ENCODE measurements at places on chromosomes 7 and 10. TPM values are rescaled to one million over a fixed set of nuclear protein-coding genes. Genes with fewer than 3 reads are reported as not detected.

Gene LFNG
- 22.3 TPM for total RNA-seq

Gene OR6B1
- total RNA-seq = not detected

Gene CABCOCO1
- not detected for total RNA-seq

Gene NRAP
- not detected for total RNA-seq

Gene PDCD4
- total RNA-seq = 342 TPM

Gene H2BK1
- total RNA-seq = not detected

- DNase-seq = no peak
These were observed 37.7 kb downstream of the PPP1R17 start for GRCh38 chr7:31724696-31725095.

- DNase-seq = no peak
These were observed 387 bp downstream of the EPHA1 start for GRCh38 chr7:143408252-143408685.

DNA sequence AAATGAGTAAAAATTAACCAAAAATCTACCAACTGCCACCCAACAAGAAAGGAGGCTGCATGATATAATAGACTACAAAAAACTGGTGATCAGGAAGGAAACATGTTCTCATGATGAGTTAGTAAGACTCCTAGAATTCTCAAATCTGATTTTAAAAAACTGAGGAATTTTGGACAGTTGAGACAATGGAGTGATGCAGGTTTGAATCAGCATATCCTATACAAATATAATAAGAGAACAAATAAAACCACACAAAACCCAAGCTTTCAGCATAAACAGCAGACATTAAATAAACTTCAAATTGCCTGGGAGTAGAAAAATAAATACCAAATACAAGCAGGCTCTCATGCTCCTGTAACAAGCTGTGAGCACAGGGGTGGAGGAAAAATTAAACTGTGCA lies 57.8 kb downstream of the SLC25A40 start:
- DNase-seq = no peak

- no peak for DNase-seq
These were observed 50.6 kb upstream of the ZC3HAV1 start for GRCh38 chr7:139159900-139160675.

DNA sequence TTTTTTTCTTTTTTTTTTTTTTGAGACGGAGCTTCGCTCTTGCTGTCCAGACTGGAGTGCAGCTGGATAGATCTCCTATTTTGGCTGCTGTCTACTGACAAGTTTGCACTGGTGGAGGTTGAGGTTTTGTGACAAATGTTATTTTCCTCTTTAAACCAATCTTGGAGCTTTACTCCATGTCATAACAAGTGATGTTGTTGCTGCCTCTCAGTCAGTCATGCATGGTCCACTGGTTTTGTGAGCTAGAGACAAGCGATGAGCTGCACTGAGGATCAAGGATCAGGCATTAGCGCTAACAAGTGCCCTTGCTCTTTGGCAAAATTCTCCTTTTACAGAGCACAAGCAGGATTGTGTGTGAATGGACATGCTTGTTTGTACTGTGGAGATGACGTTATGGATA lies 805 bp upstream of the WDFY4 start:
- DNase-seq = peak; percentile 69

DNA sequence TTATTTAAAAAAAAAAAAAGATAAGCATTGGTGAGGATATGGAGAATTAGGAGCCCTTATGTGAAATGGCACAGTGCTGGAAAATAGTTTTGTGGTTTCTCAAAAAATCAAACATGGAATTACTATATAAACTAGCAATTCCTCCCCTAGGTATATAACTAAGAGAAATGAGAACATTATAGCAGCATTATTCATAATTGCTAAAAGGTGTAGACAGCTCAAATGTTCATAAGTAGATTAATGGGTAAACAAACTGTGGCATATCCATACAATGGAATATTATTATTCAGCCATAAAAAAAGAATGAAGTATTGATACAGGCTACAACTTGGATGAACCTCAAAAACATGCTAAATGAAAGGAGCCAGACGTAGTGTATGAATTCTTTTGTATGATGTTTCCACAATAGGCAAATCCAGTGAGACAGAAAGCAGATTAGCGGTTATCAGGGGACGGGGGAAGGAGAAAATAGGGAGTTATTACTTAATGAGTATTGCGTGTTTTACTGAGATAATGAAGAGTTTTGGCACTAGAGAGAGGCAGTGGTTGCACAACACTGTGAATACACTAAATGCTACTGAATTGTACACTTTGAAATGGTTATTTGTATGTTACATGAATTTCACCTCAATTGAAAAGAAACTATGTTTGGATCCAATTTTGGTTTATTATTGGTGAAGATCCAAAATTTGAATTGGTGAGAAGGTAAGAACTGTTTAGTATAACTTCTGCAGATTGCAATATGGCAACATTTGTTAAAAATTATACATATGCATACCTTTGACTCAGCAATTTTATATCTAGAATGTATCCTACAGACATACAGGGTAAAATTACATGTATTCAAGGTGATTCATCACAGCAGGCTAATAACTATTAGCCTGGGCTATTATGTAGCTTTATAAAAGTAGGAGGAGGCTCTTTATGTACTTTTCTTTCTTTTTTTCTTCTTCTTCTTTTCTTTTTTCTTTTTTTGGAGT lies 69.7 kb downstream of the VCL start:
- DNase-seq = no peak

DNA sequence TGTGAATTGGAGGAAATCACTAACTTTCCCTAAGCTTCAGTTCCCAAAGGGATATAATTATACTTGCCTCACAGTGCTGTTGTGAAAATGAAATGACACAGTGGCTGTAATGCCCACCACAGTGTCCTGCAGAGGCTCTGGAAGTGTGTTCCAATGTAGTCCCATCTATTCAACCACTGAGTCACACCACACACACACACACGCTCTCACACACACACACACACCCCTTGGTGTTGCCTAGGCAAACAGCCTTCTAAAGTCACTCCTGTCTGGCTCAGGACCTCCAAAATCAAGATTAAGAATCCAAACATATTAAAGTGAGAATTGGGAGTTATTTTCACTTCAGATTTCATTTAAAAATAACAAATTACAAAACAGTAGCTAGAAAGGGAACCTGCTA lies 73.3 kb downstream of the NRCAM start:
- no peak for DNase-seq

DNA sequence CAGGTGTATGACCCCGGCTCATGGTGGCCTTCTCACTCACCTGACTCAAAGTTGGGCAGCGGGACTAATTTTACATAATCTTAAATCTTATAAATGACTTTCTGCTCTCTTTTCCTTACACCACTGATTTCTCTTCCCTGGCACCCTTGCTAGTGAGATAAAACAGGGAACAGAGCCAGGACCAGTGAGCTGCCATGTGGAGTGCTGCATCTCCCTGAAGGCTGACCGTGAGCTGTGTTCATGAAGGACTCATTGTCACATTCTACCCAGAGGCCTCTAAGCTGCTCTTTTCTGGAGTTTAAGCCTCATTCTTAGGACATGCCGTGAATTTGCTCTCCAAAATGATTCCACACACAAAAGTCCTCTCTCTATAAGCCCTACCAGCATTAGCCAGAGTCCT lies 762.3 kb downstream of the AUTS2 start:
- no peak for DNase-seq

GRCh38 chr7:17983221-17984062 lies 43.1 kb upstream of the SNX13 start:
- DNase-seq = no peak

DNA sequence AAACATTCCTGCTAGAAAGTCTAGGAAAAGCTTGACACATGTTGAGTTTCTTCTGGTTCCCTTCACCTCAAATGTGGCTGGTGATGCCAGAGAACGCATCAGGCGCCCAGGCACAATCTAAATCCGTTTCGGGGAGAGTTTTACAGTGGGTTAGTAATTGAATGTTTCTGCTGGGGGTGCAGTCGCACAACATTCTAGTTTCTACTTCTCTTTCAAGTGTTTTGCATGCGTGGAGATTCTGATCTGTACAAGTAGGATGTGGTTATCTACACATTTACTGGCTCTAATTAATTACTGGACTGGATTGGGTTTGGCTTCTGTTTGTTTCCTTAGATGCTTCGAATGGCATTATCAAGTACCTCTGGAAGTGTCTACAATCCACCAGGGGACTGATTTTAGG lies 173.8 kb downstream of the TMEM26 start:
- no peak for DNase-seq

DNA sequence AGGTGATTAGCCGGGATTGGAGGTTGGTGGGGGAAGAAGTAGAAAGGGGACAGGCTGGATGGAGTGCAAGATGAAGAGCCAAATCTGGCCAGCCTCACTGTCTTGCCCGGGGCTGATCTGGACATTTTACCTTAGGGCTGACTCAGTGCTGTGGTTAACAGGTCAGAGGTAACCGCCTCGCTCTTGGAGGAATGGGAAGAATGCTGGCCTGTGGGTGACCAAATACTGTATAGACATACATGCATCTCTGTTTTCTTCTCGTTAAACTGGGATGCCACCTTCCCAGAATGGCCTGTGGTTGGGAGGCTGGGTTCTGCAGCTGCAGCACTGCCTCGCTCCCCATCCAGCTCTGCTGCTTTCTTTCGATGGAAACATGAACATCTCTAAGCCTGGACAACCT lies 120.0 kb downstream of the SEC23IP start:
- no peak for DNase-seq

DNA sequence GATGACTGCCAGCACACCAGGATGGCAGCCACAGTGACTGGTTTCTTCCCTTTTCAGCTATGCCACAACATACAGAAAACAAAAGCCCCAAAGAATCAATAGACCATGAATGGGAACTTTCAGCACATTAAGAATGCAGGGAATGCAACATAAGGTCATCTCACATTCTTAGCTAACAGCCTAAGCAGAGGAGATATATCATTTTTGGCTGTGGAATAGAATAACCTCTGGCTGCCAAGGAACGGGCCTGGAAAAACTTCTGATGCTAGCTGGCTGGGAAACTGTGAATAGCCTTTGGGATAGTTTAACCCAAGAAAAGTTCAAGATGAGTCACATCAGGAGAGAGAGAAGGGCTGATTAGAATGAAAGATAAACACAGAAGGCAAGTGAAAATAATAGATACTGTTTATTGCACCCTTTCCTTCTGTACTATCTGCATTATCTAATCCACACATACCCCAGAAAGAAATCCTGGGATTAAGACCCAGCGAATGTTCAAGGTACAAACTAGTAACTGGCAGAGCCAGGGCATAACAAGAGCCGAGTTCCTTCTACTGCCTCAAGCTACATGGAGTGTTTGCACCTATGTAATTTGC lies 169.2 kb downstream of the SEMA3A start:
- DNase-seq = no peak

DNA sequence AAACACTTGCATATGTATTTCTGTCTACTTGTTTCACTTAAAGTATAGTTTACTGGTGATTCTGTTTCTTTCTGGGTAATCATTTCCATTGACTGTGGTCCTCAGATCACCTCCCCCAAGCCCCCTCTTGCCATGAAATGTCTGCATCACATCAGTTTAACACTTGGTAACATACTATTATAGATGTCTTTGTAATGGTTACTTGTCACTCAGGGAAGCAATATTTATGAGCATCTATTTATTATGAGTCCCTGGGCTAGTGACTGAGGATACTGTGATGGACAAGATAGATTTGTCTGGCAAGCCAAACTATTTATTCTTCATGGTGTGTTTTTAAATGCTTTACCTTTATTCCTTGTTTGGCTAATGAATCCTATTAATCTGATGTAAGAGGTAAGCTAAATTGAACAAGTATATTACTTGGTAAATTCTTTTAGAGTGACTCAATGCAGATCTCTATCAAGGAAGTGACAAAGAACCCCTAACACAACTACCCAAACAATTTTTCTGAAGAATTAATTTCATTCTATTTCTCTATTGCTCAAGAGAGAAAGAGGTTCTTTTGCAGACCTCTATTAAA lies 270.9 kb downstream of the RELN start:
- no peak for DNase-seq

DNA sequence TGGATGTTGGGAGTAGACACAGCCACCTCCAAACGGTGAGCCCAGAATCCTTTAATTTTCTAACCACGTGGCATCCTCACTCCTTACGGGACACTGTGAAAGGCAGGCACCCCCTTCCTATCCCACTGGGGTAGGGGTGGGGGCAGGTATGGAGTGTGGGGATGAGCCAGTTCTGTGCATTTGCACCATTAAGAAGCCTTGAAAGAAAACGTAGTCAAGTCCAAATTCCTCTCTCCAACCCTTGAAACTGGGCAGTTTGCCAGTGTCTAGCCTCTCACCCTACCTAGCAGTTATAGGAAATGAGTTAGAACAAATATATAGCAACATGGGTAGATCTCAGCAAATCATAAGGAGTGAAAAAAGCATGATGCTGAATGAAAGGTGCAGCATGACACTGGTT lies 92.4 kb upstream of the LEP start:
- DNase-seq = no peak

DNA sequence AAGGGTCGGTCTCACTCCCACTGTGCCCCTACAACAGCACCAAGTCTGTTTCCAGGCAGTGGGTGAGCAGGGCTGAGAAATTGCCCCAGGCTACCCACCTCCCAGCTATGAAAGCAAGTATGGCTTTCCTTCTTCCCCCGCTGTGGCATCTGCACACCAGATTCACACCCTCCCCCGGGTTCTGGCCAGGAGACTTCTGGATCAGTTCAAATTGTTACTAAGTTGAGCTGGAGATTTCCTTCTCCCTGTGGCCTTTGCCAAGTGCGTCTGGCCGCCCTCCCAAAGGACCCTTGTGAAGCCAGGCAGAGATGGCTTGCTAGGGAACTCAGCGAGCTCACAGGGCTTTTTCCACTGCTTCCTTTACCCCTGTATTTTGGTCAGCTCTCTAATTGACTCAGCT lies 555.4 kb downstream of the SH2D4B start:
- DNase-seq = no peak

- no peak for DNase-seq
These were observed 553.3 kb downstream of the TFEC start for GRCh38 chr7:115477193-115477651.

DNA sequence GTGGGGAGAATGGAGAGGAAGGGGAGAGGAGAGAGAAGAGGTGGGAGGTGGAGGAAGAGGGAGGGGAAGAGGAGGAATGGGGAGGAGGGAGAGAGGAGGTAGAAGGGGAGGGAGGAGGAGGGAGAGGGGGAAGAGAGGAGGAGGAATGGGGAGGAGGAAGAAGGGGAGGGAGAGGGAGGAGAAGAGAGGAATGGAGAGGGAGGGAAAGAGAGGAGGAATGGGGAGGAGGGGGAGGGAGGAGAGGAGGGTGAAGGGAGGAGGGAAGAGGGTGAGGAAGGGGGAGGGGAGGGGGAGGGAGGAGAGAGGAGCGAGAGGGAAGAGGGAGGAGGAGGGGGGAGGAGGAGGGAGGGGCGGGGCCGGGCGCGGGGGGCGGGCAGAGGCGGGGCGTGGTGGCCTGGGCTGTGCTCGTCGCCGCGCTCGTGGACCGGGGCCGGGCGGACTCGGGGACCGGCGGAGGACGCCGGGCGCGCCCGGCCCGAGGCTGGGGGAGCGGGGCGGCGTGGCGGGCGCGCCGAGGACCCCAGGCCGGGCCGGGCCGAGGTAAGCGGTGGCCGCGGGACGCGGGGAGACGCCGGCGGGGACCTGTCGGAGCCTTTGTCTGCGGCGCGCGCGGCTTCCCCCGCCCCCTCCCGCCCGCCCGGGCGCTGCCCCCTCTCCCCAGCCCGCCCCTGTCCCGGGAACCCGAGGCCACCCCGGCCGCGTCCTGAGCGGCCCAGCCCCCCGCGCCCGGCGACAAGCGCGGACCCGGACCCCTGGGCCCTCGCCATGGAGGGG lies at the start of gene SLC29A4:
TSS of gene SLC29A4 (plus strand) at position 401 of the 774 bp plus-strand sequence. CDS start 4,874 bp downstream, outside the sequence.
- peak; percentile 76 for DNase-seq

Data from Peyer's patch (tissue), 4 donors.